ENCODE measurements at places on chromosomes 4 and X.

DNA sequence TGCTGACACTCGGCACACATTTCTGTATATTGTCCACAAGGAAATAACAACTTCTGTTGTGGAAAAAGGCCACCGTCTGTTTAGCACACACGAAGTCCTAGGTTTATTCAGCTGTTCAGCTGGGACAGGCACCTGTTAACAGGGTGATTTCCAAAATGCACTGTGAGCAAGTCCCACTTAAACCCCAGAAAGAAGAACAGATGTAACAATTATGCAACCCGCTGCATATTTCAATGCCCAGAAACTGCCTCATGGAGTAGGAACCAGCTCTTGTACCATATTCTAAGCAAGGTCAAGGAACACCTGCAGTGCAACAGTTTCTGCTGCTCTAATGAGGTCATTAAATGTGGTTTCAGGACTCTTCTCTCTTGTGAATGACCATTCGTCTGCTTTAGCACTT, 77.1 kb downstream of the GEMIN8 start:
- no peak for DNase-seq

GRCh38 chr4:25635501-25635900, 20.1 kb upstream of the SLC34A2 start:
- DNase-seq, result no peak

DNA sequence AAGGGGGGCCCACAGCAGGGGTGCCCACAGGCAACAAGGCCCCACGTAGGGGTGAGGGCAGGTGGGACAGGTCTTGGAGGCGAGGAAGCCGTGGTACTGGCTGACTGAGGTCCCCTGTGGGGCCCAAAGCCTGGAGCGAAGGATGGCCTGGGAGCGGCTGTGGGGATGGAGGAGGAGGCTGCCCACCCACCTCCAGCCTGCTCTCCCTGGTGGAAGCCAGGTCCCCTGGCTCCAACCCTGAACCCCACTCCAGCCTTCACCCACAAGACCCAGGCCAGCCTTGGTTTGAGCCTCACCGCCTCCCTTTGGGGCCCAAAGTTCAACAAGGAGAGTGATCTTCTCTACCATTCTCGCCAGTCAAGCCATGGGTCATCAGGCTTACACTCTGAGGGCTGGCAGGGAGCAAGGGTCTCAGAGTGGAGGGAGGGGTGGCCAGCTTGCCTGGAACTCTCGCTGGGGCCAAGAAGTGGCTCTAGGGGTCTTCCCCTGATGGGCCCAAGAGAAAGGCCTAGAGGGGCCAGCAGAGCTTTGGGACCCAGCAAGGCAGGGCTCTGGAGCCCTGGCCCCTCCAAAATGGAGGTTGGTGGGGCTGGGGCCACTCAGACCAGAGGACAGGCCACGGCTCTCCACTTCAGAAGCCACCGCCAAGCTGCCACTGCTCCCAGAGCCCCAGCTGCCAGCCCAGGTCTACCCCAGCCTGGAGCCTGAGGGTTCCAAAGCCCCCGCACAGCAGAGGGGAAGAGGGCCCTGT, 5.0 kb downstream of the PNCK start:
- no peak for DNase-seq

- no peak for DNase-seq
These were observed 48.4 kb upstream of the SEC24B start for GRCh38 chr4:109385260-109385659.

DNA sequence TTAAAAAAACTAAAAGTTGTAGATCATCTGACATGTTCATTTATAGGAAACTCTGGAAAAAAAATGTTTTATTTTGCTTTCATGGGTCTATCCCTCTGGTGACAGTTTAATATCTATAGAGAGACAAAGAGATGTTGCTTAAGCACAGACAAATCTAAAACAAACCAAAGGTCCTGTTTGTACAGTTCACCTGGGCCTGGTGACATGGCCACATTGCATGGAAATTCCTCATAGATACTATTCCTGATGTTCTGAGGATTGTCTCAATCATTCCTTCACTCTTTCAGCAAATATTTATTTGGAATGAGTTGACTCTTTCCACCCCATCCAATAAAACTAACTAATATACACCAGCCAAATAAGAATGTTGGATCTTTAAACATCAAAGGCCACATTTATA, 259.1 kb upstream of the NOCT start:
- DNase-seq, result no peak

Measured in NB4 (cell line).